Right kidney (tissue), 9 donors: ENCODE measurements at places on chromosomes 5 and 9.

- peak; percentile 65 for DNase-seq
Observed at GRCh38 chr9:19471737-19472648, 63.2 kb downstream of the ACER2 start.

- no peak for DNase-seq
Observed at GRCh38 chr9:112846528-112847488, 43.9 kb downstream of the SLC46A2 start.

- no peak for DNase-seq
Observed at GRCh38 chr5:150460781-150461180, 11.2 kb upstream of the RPS14 start.

DNA sequence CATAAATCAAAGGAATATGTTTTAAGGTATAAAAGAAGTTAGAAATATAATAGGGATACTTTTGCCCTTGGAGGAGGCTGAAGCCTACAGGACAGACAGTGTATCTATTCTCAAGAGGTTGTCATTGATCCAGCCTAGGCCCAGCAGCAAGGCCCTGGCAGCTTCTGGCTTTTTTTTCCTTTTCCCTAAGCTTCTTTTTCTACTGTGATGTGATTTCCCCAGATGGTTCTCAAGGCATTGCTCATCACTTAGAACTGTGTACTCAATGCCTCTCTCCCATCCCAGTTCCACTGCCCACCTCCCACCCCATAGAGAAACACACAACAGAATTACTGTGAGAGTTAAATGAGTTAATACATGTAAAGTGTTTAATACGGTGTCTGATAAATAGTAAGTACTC lies 88.6 kb downstream of the SLC44A1 start:
- no peak for DNase-seq
